ENCODE measurements at places on chromosomes 5 and 9.
A peak's percentile ranks its signal among the peaks of the same experiment; 100 is the strongest.

- DNase-seq, result no peak
Observed at GRCh38 chr5:7794311-7794710, 56.6 kb downstream of the CFAP90 start.

DNA sequence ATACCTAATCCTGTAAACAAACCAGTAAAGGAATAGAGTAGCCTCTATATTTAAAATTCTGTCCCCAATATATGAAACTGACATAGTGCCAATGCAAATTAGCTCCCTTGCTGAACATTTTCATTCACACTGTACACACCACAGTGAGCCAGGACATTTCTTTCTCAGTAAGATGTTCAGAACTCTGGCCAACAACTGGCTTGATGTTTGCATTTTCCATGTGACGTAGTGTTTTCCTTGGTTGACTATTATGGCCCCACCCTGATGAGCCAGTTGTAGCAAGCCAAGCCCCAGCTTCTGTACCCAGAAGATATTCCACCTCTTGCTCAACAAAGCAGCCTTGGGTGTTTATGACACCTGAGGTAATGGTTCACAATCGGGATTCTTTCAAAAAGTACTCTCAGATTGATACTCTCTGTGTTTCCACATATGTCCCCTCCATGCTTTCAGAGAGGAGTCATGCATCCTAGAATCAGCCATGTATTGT is 17.7 kb upstream of the ANXA1 start:
- no peak for DNase-seq

- DNase-seq, result no peak
Observed at GRCh38 chr9:11269036-11269435, 656.2 kb upstream of the PTPRD start.

GRCh38 chr5:135743181-135743580 is 91.3 kb upstream of the SLC25A48 start:
- no peak for DNase-seq

- no peak for DNase-seq
Observed at GRCh38 chr5:88819301-88819999, 63.5 kb downstream of the MEF2C start.

- no peak for DNase-seq
Observed at GRCh38 chr9:116605904-116606341, 81.2 kb upstream of the TRIM32 start.

- no peak for DNase-seq
Observed at GRCh38 chr9:116837018-116837989, 150.2 kb downstream of the TRIM32 start.

GRCh38 chr5:179263391-179264052 is 81.7 kb downstream of the ADAMTS2 start:
- DNase-seq, result no peak

- peak; percentile 64 for DNase-seq
Observed at GRCh38 chr5:14628346-14628745, 36.2 kb upstream of the OTULIN start.

- DNase-seq, result no peak
Observed at GRCh38 chr9:90296539-90296938, 346.1 kb downstream of the DIRAS2 start.

DNA sequence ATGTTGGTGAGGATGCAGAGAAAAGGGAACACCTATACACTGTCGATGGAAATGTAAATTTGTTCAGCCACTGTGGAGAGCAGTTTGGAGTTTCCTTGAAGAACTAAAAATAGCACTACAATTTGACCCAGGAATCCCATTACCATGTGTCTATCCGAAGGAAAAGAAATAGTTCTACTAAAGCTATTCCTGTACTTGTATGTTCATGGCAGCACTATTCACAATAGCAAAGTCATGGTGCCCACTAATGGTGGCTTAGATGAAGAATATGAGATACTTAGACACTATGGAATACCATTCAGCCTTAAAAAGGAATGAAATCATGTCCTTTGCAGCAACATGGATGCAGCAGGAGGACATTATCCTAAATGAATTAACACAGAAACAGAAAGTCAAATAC is 50.2 kb upstream of the CAST start:
- no peak for DNase-seq

GRCh38 chr9:110671849-110672248 is 3.3 kb downstream of the MUSK start:
- no peak for DNase-seq

DNA sequence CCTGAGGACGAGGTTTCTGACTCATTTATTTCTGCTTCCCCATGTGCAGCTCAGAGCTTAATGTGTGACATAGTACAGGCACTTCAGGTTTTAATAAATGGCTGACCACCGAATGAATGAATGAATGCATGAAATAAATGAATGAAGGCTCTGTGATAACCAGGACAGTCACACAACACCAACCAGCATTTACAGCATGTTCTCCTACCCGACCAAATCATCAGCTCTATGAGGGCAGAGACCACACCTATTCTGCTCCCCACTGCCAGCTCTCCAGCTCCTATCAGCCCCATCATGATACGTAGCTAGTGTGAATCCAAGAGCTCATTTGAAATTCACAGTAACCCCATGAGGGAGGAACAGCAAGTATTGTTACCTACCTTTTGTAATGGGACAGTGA is 4.8 kb downstream of the TMOD1 start:
- no peak for DNase-seq

GRCh38 chr9:84297162-84297821 is 43.3 kb downstream of the SLC28A3 start:
- DNase-seq, result peak; percentile 84

GRCh38 chr9:37414503-37414943 is 8.0 kb upstream of the GRHPR start:
- DNase-seq, result no peak

GRCh38 chr9:20242510-20243189 is 379.6 kb downstream of the MLLT3 start:
- no peak for DNase-seq

GRCh38 chr5:78811121-78811817 is 162.7 kb upstream of the LHFPL2 start:
- no peak for DNase-seq

- DNase-seq, result no peak
Observed at GRCh38 chr5:172098046-172098445, 90.0 kb downstream of the STK10 start.

GRCh38 chr9:1938675-1939170 is 76.4 kb upstream of the SMARCA2 start:
- DNase-seq, result no peak

DNA sequence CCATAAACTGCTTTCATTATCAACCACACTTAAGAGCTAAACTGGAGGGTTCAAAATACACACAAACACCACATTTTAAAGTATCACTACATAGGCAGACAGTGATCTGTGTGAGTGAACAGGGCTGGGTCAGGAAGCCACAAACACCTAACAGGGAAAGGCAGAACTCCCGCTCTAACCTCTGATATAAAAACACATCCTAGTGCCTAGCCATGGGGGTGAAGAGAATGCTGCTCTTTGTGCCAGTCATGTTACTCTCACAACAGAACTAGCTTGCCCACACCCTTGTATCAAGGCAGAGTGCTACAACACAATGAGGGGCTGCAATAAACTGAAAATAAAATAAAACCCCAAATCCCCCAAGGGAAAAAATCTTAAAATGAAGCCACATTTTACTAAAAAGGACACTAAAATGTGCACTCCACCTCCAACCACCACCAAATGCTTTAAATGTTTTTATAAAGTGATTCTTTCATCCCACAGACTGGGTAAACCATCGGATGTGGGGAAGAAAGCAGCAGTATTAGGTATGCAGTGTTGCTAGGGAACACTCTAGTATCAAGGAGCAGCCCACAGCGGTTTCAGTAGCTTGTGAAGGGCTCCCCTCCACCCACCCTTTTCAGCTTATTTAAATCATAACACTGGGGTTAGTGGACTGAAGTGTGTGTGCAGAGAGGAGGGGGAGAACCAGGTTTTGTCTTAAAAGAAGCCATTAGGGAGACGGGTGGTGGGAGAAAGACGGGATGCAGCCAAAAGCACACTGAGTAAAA is 64.5 kb downstream of the TMEM161B start:
- peak; percentile 6 for DNase-seq

DNA sequence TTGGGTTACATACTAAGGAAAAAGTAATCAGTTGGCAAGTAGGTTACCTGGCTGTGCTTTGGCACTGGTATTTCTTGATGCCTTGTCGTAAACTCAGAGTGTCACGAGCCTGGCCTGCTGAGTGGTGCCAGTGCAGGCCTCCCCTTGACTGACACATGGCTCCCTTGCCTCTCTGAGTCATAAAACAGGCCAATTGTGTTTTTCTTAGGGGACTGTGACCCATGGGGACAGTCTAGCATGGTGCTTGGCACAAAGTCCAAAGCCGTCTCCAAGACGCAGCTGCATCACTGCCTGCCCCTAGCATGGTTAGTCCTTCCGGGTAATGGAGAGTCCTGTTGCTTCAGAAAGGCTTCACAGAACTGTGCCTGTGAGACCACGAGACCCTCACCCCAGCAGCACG is 132.5 kb downstream of the MVB12B start:
- no peak for DNase-seq

GRCh38 chr5:91464886-91465646 is 81.9 kb upstream of the ARRDC3 start:
- no peak for DNase-seq

DNA sequence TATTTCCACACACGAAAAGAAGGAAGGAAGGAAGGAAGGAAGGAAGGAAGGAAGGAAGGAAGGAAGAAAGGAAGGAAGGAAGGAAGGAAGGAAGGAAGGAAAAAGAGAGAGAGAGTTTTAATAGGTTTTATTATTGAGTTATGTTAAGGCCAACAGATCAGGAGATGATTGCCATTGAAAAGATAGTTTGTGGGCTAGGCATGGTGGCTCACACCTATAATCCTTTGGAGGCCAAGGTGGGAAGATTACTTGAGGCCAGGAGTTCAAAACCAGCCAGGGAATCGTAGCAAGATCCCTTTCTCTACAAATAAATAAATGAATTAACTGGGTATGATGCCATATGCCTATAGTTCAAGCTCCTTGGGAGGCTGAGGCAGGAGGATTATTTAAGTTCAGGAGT is 877.2 kb downstream of the TLE4 start:
- no peak for DNase-seq

- DNase-seq, result no peak
Observed at GRCh38 chr9:130837643-130838042, 2.6 kb downstream of the ABL1 start.

- peak; percentile 72 for DNase-seq
Observed at GRCh38 chr9:131809941-131810344, 70.1 kb upstream of the RAPGEF1 start.

DNA sequence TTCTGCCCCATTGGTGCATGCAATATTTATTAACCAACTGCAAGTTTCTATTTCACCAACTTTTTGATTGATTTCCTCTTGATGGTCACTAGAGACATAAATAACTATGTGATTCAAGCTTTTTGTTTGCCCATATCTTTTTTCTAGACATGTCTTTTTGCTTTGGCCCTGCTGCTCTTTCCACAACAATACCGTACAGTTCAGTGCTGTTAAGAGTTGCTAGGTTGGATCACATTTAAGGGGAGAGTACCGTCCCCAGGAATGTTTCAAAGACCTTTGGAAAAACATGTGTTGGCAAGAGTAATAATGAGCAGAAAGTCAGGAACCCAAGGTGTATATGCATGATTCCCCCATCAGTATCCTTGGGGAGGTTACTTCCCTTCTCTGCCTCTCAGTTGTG is 268.8 kb upstream of the RFX3 start:
- DNase-seq, result no peak

DNA sequence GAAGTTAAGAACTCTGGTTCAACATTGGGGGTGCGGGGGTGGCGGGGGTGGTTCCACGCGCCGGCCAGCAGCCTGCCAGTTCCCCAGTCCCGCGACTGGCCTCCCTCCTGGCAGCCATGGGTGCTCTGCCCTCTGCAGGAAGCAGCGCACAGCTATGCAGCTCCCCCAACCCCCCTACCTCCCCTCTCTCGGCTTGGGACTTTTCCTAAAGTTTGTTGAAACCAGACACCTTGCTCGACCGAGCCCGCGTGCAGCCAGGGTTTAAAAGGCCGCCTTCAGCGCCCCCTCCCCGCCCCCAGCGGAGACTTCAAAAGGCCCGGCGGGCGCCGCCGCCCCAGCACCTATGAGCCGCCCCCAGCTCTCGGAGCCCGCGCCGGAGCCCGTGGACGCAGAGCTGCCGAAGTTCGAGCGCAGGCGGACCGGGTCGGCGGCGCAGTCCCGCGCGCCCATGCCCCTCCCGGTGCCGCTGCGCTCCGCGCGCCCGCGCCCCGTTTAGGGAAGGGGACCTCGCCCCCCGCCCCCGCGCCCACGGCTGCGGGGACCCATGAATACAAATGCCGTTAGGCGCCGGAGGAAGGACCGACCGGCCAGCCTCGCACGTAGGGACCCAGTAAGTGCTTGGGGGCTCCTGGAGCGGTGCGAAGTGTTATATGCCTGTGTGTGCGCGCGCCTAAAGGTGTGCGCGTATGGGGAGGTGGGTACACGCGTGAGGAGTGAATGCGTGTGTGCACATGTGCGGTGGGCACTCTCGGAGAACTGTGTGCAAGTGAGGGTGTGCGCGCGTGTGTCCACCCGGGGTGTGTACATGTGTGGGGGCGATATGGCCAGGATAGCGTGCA is 1.4 kb upstream of the COL27A1 start:
- peak; percentile 25 for DNase-seq

DNA sequence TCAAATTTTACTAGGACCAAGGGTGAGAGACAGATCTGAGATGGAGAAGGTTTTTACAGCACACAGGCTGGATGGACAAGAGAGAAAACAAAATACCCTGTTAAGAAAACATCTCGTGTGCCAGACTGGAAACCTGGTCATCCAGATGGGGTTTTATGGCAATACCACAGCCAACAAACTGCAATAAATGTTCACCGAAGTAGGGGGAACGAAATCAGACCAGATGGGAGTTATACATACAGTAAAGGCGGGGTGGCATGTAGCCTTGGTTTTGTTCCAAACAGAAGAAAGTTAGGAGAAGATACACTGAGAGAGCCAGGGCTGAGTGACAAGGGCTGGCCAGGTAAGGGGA is 63.3 kb downstream of the DCP2 start:
- DNase-seq, result no peak

DNA sequence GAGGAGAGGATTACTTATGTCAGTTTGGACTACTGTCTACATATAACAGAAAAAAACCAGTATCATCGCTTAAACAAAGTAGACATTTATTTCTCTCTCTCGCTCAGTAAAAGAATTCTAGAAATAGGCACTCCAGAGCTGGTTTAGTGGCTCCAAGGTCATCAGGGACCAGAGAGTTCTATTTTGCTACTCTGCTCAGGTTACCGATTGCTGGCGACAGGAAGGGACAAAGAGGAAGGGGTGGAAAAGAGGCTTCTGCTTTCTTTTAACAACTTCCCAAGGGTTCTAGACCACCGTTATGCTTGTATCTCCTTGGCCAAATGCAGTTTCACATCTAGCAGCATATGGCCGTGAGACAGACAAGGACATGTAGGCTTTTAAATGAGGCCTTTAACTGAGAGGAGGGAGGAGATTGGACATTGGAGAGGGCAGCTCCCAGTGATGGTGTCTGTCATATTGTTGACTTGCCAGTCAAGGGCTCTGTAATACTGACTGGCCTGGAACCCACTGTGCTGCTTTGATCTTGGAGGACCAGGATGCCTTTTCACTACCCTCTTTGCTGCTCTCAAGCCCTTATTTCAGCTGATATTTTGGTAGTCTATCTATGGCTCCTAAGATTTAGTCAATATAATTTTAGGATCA is 15.6 kb upstream of the DCP2 start:
- DNase-seq, result no peak

- no peak for DNase-seq
Observed at GRCh38 chr5:1760656-1761452, 38.8 kb downstream of the MRPL36 start.

All from IMR-90 (cell line).